ENCODE measurements at places on chromosomes 6 and 20.

GRCh38 chr6:158370805-158371204, 58.5 kb downstream of the TULP4 start:
- no peak for DNase-seq

DNA sequence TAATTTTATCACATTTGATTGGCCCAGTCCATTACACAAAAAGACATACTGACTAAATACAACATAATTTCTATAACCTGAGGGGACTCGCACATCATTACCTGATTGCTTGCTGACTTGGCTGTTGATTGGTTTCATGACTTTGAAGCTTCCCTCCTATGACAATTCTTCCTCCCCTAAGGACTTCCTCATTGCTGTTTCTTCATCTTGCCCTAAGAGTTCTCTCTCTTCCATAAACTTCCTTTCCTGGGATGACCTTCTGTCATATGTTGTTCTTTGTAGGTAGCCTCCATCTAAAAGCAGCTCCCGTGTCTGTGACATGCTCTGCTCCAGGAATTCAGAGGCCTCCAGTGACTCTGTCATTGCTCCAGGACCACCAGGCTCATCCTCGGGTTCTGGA, 22.6 kb downstream of the RSPH3 start:
- DNase-seq = no peak

GRCh38 chr6:68226460-68226859, 408.6 kb upstream of the ADGRB3 start:
- no peak for DNase-seq

DNA sequence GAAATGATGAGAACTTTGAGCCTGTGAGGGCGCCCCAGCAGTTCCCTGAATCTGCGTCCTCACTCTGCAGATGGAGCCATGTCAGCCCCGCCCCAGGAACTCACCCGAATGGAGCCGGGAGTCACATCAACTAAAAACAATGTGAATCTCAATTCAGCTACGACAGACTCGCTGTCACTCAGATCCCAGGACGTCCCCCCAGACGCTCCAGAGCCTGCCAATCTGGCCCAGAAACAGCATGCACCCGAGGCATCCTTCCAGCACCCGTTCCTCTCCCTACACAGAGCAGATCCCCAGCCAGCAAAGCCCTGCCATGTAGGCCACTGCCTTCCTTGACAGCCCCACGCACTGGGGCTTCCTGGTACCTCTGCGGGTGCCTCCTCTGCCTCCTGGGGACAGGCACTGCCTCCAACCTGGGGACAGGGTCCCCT, 248.0 kb downstream of the TTLL2 start:
- no peak for DNase-seq

- DNase-seq = no peak
Observed at GRCh38 chr6:14583826-14584225, 466.3 kb downstream of the CD83 start.

DNA sequence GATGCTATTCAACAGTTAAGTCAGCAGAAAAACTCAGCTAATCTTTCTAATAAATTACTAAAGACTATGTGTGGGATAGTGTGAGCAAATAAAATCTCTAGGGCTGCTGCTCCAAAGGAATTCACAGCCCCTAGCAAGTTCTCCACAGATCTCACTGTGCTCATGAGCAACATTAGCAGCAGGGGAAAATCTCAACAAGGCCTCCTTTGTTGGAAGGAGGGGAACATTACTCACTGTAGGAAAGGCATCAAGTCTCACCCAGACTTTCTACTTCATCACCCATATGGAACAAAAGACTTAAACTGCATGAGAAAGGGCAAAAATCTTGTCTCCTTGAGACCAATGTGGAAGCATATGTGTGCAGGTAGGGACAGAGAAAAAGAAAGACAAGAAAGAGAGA, 726.4 kb upstream of the SLC35B3 start:
- DNase-seq = no peak

- DNase-seq = no peak
Observed at GRCh38 chr20:5996765-5997164, 46.3 kb downstream of the MCM8 start.

GRCh38 chr6:167580619-167580911, 246.1 kb upstream of the AFDN start:
- DNase-seq = no peak

GRCh38 chr6:5303682-5304081, 42.4 kb downstream of the FARS2 start:
- no peak for DNase-seq

DNA sequence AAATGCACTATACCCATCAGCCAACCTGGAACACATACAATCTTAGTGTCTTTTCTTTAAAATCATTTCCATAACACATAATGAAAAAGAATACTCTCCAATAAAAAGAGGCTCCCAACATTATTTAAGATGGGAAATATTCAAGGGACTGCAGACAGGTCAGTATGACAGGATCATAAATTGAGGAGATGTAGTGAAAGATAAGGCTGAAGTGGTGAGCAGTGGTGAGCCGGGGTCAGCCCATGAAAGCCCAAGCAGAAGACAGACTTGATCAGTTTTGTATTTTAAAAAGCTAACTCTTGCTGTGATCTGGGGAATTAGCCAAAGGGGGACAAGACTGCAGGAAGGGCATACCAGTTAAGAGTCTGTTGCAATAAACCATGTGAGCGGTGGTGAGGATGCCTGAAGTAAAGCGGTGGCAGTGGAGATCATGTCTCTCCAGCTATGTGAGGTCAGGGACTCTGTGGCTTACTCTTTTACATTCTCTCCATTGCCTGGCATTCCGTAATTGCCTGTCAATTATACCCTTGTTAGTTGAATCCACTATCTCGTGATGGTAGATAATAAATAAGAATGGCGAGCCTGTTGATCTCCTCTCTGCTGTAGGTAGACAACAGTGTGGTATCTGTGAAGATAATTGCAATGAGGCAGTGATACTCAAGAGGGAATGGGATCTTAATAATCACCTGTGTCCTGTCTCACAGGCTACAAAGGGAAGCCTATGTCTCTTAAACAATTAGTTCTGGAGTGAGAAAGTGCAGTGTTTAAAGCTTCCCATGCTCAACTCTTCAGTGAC, 97.4 kb downstream of the FILIP1 start:
- no peak for DNase-seq

DNA sequence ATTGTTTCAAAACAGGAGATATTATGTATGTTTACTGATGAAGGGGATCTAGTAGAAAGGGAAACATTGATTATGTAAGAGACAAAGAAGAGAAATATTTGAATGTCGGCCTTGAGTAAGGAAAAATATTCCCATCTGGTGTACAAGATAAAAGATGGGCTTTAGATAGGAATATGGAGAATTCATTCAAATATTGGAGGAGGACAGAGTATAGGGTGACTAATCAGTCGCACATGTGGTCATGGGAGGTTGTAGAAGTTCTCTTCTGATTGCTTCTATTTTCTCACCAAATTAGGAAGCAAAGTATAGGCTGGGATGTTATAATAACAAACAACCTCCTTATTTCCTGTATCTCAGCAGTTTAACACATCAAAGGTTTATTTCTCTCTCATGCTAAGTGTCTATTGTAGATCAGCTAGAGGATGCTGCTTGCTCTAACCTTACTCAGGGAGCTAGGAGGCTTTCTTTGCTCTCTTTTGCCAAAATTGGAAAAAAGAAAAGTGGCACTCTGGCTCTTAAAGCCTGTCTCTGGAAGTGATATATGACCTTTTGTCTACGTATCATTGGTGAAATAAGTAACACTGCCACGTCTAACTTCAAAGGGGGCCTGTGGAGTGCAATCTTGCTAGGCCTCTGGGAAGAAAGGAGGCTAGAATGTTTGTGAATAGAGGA, 1.2 kb upstream of the HDDC2 start:
- no peak for DNase-seq

DNA sequence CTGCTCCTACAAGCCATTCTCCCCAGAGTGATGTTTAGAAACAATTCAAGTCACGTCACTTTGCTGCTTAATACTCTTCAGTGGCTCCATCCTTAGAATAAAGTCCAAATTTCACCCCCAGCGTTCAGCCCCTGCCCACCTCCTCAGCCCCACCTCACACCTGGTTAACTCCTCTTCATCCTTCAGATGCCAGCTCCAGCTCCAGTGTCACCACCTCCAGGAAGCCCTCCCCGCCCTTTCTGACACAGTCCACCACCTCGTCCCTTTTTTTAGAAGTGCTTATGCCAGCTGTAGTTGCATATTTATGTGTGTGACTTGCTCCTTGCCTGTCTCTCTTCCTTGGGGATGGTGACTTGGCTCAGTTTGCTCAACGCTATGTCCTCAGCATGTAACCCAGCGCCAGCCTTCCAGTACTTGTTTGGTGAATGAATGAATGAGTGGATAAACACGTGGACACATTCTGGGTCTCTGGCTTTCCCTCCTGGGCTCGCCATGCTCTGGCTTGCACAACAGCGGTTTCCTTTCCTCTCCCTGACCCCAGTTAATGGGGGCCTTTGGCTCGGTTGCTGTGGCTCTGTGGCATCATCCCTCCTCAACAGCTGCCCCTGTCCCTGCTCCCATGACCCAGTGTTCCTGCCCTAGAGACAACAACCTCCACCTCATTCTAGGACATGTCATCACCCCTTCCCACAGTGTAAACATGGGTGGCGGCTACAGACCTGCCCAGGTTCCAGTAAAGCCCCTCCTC, 3.7 kb upstream of the IP6K3 start:
- no peak for DNase-seq

DNA sequence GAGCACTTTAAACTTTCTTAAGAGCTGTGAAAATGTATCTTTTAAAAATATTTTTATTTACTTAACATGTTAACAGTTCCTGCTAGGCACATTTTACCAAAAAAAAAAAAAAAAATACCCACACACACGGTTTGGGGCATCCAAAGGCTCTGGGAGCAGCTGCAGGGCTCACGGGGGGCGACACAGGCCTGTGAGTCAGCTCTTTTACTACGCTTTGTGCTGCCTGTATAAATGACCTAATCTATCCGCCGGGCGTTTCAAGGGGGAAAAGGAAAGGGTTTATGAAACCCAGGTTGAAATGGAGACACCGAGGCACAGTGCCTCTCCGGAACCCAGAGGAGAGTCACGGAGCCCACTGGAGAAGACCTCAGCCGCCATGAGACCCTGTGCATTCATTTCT, 40.4 kb downstream of the DLL1 start:
- no peak for DNase-seq

DNA sequence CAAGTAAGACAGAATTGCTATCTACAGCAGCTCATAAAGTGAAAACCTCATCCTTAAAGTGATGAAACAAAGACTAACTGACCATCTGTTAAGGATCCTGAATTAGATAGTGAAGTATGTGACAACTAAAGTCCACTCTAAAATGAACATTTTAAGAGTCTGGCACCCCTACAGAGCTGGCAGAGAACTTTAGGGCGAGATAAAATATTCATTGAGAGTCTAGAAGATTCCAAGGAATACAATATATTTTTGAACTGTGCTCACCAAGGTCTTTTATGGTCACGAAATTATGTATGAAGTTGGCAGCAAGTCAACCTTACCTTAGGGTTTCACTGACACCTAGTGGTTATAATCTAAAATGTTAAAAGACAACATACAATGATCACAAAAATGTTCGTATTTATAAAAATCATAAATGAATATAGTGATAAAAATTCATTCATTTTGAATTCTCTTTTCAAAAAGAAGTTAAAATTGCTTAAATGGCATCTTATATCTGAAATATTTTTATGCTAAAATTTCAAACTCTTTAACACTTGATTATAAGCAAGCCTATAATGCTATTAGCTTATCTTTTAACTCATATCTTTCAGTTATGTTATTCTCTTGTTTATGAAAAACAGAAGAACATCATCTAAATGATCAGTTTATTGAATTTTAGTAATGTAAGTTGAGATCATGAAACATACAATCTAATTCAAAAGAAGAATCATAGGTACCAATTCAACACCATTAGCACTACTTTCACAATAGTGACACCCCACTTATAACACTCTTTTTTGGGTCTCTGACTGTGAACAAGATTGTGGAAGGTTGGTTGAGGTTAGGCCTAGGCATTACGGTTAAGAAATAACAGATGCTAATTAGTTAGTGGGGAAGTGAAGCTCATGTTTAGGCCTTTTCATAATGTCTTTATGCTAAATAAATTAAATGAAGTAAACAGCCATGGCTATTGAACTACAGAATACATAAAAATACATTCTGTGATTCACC, 27.5 kb downstream of the RSPH3 start:
- DNase-seq = peak; percentile 19

DNA sequence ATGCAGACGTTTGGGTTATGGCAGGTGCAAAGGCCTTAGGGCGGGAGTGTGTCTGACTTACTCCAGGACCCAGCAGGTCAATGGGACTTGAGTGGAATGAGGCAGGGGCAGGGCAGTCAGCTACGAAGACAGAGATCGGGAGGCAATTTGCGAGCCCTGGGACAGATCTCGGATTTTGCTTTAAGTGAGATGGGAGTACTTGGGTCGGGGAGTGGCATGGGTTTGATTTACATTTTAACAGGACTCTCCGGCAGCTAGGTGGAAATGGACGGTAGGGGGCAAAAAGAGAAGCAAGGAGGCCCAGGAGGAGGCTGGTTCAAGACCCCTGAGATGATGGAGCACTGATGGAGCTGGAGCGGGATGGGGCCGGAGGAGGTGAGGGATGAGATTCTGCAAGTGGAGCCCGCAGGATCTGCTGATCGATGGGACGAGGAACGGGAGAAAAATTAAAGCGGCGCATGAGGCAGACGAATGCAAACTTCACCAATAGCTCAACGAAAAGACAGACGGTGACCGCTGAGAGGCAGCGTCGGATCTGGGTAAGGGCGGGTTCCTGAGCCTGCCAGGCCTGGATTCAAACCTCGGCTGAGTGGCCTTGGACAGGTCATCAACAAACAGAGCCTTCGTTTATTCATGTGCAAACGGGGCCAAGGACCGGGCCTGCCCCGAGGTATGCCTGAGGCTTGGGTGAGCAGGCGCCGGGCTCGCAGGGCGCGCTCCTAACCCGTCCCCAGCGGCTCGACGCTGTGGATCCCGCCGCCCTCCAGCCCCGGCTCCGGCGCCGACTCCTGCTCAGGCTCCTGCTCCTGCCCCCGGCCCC, 756 bp upstream of the RBCK1 start:
- peak; percentile 89 for DNase-seq

GRCh38 chr6:1763404-1763803, 153.7 kb downstream of the FOXC1 start:
- no peak for DNase-seq

- peak; percentile 35 for DNase-seq
Observed at GRCh38 chr6:113632220-113632864, 224.8 kb upstream of the MARCKS start.

GRCh38 chr6:34515473-34516387, 40.4 kb downstream of the SPDEF start:
- DNase-seq = no peak

- no peak for DNase-seq
Observed at GRCh38 chr20:25008388-25009217, 16.1 kb upstream of the APMAP start.

DNA sequence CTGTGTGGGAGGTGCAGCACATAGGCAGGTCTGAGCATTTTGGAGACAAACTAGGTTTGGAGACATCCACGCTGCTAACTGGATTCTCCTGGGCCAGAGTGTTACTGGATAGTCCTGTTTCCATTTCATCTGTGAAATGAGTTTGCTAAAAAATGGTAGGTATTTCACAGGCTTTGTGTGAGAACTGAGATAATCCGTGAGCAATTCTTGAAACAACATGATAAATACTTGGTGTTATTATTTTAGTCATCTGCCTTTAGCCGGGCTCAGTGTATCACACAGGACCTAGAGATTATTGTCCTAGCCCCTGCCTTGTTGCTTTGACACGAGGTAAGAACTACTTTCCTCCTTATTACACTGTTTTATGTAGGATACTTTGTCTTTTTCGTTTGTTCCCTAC, 63.0 kb downstream of the PRR18 start:
- no peak for DNase-seq
